ENCODE measurements at places on chromosomes 16 and 17. TPM values are rescaled to one million over a fixed set of nuclear protein-coding genes. Genes with fewer than 3 reads are reported as not detected.

TMEM235 gene
- total RNA-seq, result not detected

PFAS gene
- total RNA-seq, result 9.8 TPM

CCDC154 gene
- 1.3 TPM for total RNA-seq

CDR2L gene
- total RNA-seq, result 17.4 TPM

SLC35G6 gene
- total RNA-seq, result not detected

TNFSF13 gene
- 6.3 TPM for total RNA-seq

CPHXL2 gene
- total RNA-seq, result not detected

LGALS9B gene
- total RNA-seq, result not detected

RNF151 gene
- total RNA-seq, result not detected

HOXB7 gene
- 0.16 TPM for total RNA-seq

CARHSP1 gene
- total RNA-seq, result 23.9 TPM

ST6GALNAC1 gene
- 3.1 TPM for total RNA-seq

FBXO39 gene
- total RNA-seq, result not detected

KRT25 gene
- not detected for total RNA-seq

LHX1 gene
- not detected for total RNA-seq

SCNN1B gene
- not detected for total RNA-seq

CCL1 gene
- not detected for total RNA-seq

MYH11 gene
- 15.6 TPM for total RNA-seq

TLCD2 gene
- 1.8 TPM for total RNA-seq

SLC12A3 gene
- not detected for total RNA-seq

P2RX5 gene
- 18.3 TPM for total RNA-seq

All from left ventricle myocardium inferior (tissue), 1 donor.